ENCODE measurements at places on chromosomes 4 and X.

- DNase-seq: no peak
These were observed 704.9 kb upstream of the PABPC4L start for GRCh38 chr4:134906404-134907023.

DNA sequence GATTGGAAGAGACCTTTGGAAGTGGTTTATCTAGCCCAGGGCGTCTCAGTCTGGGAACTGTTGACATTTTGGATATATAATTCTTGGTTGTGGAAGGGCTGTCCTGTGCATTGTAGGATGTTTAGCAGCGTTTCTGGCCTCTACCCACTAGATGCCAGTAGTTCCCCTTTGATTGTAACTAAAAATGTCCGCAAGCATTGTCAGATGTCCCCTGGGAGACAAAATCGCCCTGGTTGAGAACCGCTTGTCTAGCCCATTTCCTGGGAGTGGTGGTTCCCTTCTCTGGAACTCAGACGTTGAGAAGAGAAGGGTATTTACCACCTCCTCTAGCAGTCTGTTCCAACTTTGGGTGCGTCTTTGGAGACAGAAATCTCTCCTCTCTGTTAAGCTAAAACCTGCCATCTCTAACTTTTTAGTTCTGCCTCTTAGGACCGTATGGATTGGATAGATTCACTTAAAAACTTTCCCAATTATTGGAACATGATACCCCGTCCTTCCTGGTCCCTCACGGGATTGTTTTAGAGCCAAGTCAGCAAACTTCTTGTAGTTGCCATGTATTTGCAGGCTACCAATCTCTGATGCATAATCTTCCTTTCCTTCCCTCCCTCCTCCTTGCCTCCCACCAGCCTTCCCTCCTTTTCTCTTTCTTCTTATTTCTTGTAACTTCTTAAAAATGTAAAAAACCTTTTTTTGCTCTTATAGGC, 13.9 kb downstream of the TMEM165 start:
- no peak for DNase-seq

DNA sequence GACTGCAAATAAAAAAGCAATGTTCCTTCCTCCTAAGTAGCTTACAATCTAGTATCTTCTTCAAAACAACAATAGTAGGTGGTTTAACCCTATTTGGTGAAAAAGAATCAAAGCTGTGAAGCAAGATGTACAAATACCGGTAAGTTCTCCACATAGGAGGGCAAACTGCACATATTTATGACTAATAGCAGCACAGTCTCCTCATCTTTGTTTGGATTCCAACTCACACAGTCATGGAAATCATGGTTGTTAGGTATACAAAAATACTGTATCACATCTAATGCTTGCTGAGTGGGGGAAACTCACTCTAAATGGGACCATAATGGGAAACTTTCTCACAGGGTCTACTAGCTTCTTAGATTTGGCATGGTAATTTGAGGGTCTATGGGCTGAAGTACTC, 597.2 kb downstream of the INPP4B start:
- no peak for DNase-seq

DNA sequence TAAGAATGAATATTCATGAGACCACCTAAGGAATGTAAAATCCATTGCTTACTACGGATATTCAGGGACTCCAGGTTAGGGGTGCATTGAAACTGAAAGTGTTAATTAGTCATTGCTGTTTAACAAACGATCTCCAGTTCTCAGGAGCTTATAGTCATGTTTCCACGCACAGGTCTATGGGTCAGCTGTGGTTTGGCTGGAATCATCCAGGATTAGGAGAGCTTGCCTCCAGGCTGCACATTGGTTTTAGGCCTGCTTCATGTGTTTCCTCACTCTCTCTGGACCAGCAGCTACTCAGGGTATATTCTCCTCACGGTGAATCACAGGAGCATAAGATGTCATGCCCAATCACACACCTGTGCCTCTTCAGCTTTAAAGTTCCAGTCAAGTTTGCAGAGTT, 98.9 kb downstream of the ATXN3L start:
- DNase-seq: no peak

GRCh38 chrX:71606536-71607216, 11.6 kb downstream of the CXCR3 start:
- no peak for DNase-seq

DNA sequence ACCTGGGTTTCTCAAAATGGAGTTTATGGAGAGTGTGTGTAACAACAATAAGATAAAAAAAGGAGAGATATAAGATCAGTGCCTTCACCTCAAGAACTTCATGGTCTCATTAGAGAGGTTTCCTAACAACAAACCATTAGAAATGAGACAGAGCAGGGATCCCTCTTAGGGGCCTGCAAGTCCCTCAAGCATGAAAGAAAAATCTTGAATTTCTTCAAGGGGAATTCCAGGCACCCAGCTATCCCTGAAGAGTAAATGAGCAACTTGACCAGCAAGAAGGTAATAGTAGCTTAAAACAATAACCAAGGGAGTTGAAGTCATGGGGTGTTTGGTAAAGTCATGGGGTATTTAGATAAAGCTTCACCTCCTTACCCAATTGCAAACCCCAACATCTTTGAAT, 49.7 kb upstream of the TLR3 start:
- DNase-seq: no peak

GRCh38 chr4:536351-536972, 37.5 kb downstream of the PIGG start:
- DNase-seq: no peak

GRCh38 chrX:105662248-105662647, 160.1 kb upstream of the NRK start:
- no peak for DNase-seq

GRCh38 chr4:121712001-121712651, 15.3 kb upstream of the ANXA5 start:
- no peak for DNase-seq

GRCh38 chrX:123256378-123256777, 72.3 kb downstream of the GRIA3 start:
- DNase-seq: no peak

DNA sequence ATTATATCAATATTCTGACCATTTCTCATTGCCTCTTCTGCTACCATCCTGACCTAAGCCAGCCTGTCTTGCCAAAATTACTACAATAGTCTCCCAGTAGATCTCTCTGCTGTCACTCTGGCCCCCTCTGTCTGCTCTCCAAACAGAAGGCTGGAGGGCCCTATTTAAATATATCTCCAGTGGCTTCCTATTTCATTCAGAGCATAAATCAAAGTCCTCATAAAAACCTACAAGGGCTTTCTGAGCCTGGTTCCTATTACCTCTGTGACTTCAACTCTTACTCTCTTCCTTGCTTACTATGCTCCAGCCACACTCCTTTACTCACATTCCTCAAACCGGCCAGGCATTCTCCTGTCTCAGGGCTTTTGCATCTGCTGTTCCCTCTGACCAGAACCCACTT, 19.0 kb downstream of the IGSF1 start:
- DNase-seq: no peak

- no peak for DNase-seq
These were observed 74.7 kb upstream of the GATB start for GRCh38 chr4:151835467-151835866.

Measured in stimulated activated CD8-positive, alpha-beta memory T cell treated with anti-CD3 and anti-CD28 coated beads, Interleukin-4, amount 100 ng/mL, for 1 hour (primary cell).